Effector memory CD4-positive, alpha-beta T cell (primary cell): ENCODE measurements at places on chromosomes 2 and 18.

DNA sequence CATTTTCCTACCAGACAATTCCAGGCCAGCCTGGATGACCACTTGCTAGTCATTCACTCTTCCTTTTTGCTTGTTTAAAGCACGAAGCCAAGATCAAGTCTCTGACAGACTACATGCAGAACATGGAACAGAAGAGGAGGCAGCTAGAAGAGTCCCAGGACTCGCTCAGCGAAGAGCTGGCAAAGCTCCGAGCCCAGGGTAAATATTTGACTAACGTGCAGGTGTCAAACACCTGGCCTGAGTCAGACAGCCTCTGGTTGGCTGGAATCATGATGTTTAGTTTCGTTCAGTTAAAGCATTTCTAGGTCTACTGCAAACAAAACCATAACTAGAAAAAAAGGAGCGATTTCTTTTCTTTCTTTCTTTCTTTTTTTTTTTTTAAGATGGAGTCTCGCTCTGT is 44.2 kb upstream of the LYPD6B start:
- no peak for DNase-seq

DNA sequence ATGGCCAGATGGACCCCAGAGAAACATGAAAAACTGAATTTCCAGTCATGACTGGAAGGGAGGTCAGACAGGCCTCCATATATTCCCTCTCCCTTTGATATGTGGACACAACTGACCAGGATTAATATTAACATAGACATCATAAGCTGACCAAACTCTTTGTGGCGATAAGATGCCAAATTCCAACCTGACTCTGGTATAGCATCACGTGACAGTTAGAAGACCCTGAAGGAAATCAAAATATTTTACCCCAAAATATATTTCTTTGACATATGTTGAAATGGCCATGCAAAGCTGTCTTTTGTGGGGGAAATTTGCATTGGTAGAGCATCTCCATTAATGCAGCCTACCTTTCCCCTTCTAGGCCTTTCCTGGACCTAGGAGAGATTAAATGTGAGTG is 36.7 kb downstream of the ST6GAL2 start:
- DNase-seq, result no peak

DNA sequence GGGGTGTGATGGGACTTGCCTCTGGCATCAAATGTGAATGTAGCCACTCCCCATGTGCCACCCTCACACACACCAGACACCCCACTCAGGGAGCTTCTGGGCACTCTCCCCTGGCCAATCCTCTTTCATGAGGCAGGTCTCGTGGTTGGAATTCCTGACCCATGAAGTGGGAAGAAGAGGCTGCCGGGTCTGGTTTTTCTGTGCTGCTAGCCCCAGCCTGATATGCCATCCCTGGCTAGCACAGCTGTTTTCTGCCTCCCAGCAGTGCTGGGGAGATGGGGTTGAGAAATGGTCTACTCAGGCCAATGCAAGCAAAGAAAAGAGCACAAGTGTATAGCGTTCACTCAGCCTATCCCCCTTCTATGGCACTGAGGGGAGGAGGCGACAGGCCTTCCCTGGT is 1.2 kb upstream of the C2orf72 start:
- no peak for DNase-seq

DNA sequence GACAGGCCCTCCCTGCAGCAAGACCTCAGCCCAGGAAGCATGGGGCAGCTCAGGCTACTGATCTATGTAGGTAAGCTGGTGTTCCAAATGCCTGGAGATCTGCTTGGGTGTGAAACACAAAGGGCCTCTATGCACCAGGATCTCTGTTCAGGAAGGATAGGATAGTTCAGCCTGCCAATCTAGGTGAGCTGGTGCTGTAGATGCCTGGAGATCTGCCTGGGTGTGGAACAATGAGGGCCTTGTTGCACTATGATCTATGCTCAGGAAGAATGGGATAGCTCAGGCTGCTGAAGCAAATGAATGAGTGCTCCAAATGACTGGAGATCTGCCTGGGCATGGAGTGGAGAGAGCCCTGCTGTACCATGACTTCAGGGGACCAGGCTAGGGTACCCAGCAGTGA is 48.9 kb upstream of the MYL1 start:
- DNase-seq, result no peak

GRCh38 chr2:192298664-192299063 is 103.9 kb upstream of the TMEFF2 start:
- DNase-seq, result no peak

- no peak for DNase-seq
Observed at GRCh38 chr2:143776526-143777297, 647.5 kb downstream of the ARHGAP15 start.

GRCh38 chr2:238971318-238972145 is 123.6 kb downstream of the TWIST2 start:
- no peak for DNase-seq

- no peak for DNase-seq
Observed at GRCh38 chr2:240628507-240628807, 3.2 kb downstream of the GPR35 start.

- DNase-seq, result no peak
Observed at GRCh38 chr2:54966165-54966832, 84.0 kb downstream of the RTN4 start.

DNA sequence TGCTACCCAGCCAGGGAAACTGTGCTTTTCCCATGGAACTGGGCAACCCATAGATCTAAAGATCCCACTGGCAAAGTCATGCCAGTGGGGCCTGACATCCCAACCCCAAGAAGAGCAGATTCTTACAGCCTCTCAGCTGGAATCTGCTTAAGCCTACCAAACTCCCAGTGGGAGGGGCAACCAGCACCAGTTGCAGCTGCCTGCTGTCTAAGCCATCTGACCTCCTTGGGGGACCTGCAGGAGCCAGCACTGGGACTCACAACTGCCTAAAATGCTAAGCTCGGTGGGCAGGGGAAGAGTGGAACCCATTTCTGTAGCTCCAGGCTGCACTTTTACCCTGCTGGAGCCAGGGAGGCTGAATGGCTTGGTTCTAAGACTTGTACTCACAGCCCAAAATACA is 770.7 kb upstream of the SLC8A1 start:
- no peak for DNase-seq

DNA sequence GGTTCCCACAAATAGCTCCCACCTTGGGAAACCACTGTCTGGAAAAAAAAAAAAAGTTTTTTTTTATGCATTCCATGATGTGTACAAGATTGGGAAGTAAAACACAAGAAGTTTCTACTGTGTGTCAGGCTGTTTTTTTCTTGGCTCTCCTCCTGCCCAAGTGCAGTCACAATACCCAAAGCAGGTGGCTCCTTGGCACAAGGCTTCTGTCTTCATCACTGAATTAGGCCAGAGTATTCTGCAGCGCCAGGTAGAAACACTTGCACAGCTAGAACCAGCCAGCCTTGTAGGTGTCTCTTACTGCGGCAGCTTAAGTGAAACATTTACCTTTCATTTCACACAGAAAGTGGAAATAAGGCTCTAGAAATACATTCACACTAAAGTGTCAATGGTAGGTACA is 23.8 kb upstream of the MAL start:
- no peak for DNase-seq

DNA sequence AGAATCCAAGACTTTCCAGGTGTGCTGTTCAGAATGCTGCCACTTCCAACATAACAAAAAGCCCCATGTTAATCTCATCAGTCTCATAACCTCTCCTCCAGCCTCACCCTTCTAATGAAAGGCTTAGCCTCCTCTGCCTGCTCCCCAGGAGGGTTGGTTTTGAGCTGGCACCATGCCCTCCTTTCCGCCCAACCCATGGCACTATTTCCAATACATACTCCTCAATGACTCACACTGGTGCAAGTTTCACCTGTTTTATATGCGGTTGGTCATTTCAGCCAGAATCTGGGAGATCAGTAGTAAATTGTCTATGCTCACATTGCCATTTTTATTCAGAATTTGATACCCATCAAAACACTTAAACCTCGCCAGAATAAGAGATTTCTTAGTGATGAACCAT is 157.6 kb upstream of the NRP2 start:
- DNase-seq, result no peak
